Progenitor cell of endocrine pancreas (in vitro differentiated cells): ENCODE measurements at places on chromosomes 6 and 20.

DNA sequence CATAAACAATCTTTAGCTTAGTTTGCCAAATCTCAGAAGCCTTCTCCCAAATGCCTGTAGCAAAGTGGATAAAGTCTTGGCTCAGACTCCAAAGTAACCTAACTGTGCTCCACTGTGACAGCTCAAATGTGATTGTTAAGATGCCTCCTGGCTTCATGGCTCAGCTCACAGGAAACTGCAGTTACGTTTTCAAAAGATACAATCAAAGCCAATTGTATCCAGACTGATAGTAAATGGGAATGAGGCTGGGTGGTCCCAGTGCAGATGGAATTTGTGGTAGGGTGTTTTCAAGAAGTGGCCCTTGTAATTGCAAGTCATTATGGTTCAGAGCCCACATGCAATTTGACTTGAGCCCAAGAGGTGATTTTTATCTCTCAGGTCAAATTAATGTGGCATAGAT is 151.2 kb upstream of the TAB2 start:
- no peak overlapping the region for H3K27ac ChIP-seq
- H3K4me3 ChIP-seq: no peak overlapping the region
- peaks cover 65% of the 10 kb centered on the region for H3K27me3 ChIP-seq
- DNase-seq: no peak
- peaks cover 4% of the 10 kb centered on the region for H3K4me1 ChIP-seq

GRCh38 chr6:8905757-8906156 is 470.4 kb upstream of the SLC35B3 start:
- H3K4me3 ChIP-seq: no peak overlapping the region
- no peaks in the 10 kb centered on the region for H3K36me3 ChIP-seq
- H3K4me1 ChIP-seq: no peaks in the 10 kb centered on the region
- H3K27me3 ChIP-seq: no peaks in the 10 kb centered on the region

- H3K36me3 ChIP-seq: no peaks in the 10 kb centered on the region
- H3K4me1 ChIP-seq: peaks cover 1% of the 10 kb centered on the region
- no peak overlapping the region for H3K27ac ChIP-seq
Measured at GRCh38 chr20:52529826-52530225, 338.2 kb upstream of the ZFP64 start.

DNA sequence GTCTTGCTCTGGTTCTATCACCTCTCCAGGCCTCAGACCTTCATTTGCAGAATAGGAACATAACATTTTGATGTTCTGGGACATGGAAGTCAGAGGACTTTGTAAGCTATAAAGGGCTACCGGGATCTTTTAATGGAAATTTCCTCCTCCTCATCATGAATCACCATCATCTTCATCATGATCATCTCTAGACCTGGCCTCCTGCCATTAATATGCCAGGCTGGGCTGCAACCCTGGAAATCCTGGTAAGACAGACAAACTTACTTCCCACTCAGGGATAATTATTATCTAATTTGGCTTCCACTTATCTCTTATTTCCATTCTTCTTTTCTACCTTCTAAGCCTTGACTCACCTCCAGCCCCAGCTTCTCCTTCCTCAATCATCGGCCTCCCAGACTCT is 41.0 kb upstream of the MRPS18A start:
- no peaks in the 10 kb centered on the region for H3K36me3 ChIP-seq
- no peak overlapping the region for H3K27ac ChIP-seq
- no peak for DNase-seq
- H3K27me3 ChIP-seq: no peaks in the 10 kb centered on the region
- no peak overlapping the region for H3K4me3 ChIP-seq

DNA sequence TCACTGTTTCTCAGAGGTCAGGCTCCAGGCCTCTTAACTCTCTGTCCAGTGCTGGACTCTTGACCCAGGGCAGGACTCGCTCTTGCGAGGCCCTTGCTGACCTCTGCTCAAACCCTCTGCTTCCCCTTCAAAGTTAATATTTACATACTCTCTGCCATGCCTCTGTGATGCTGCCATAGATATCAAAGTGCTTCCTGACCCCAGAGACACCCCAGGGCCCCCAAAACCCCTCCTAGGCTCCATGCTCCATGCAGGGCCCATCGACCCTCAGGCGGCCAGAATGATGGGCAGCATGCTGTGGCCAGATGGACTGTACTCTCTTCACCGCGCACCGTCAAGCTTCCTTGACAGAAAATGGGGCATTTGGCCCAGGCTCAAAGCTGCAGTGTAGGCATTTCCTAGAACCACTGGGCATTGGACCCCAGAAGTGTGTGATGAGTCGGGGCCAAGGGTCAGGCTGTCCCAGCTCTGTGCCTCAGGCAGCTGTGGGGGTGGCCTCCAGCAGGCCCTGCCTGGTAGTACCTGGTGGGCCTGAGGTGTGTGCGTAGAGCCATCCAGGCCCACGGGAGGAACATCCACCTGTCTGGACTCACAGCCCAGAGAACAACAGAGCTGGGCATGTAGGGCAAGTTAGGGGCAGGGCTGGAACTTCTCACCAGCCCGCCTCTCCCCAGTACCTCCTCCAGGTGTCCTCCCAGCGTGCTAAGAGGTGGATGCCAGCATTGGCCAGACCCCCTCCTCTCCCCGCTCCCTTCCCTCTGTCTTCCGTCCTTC is 142.8 kb downstream of the VEGFA start:
- no peak for DNase-seq
- H3K27ac ChIP-seq: no peak overlapping the region
- no peaks in the 10 kb centered on the region for H3K27me3 ChIP-seq

DNA sequence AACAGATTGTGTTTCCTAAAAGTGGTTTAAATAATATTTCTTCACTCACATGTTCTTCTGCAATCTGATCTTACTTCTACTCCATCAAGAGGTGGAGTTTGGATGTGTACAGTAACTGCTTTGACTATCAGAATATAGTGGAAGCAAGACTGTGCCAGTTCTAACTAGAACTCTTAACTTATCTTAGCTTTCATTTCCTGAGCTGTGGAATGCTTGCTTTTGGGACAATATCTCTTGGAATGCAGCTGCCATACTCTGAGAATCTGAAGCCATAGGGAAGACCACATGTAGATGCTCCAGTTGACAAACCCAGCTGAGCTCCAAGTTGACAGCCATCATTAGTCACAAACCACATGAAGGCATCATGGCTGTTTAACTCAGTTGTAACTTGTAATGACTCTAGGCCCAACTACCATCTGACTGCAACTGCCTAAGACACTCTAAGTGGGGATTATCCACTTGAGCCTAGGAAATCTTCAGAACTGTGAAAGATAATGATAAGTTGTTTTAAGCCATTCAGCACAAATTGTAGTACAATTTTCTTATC is 40.8 kb upstream of the MAN1A1 start:
- no peaks in the 10 kb centered on the region for H3K36me3 ChIP-seq
- no peaks in the 10 kb centered on the region for H3K4me1 ChIP-seq
- H3K4me3 ChIP-seq: no peak overlapping the region
- H3K27me3 ChIP-seq: no peaks in the 10 kb centered on the region

DNA sequence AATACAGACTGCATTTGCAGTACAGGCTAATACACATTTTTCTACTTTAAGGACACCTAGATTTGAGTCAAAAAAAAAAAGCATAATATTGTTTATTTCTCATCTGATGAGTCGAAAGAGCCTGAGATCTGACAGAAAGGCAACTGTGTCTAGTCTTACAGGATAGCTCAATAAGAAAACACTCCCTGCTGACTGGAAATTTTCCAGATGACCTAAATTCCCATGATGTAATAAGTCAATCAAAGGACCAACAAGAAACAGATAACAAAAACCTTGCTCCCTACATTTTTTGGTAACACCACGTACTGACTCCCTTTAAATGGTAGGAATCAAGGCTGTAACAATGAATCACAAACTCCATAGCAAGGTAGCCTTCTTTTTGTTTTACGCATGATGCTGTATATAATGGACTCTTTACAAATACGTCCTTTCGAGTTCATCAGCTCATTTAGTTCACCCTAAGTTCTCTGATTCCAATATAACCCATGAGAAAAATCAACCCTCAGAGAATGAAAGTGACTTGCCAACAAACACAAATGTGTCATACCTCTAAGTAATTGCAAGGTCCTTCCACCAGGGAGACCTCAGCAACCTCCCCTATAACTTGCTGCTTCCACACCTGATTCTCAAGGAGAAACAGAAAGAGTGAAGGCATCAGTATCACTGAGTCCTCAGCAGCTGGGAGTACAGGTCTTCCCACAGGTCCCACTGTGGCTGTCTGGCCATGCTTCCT is 12.1 kb downstream of the TBX18 start:
- H3K36me3 ChIP-seq: no peaks in the 10 kb centered on the region
- DNase-seq: no peak
- H3K27me3 ChIP-seq: peaks cover 45% of the 10 kb centered on the region

DNA sequence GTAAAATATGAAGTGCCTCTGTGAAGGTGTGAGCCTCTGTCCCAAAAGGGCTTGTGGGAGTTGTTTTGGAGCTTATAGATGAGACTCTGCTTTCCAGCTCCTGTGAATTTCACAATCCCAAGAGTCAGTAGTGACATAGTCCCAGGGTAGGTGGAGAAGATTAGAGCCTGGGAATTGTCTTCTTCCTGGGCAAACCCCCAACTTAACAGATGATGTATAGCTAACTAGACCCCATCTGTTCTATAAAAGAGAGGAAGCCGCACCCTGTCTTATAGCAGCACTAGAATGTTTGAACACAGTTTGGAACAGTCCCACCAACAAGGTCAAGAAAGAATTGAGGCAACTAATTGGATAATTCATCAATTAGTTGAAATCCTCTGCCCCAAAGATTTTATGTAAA is 294.7 kb downstream of the ZNF217 start:
- no peak for DNase-seq
- no peak overlapping the region for H3K4me3 ChIP-seq
- H3K27ac ChIP-seq: no peak overlapping the region
- no peaks in the 10 kb centered on the region for H3K36me3 ChIP-seq

DNA sequence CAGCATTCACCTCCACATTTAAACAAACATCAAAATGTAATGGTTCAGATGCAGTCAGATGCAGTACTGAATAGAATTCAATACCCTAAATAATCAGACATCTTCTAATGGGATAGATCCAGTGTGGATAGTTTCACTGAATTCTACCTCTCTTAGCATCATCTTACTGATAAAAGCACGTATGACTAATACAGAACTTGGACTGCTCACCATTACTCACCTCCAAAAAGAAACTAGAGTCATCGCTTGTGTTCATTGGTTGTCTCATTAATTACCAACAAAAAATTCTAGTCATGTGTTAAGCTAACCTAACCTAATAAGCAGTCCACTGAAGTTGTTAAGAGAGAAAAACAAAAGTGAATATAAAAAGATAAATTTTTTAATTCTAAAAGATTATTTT is 165.9 kb upstream of the IRAK1BP1 start:
- H3K36me3 ChIP-seq: no peaks in the 10 kb centered on the region
- no peak overlapping the region for H3K4me3 ChIP-seq
- DNase-seq: no peak
- no peaks in the 10 kb centered on the region for H3K27me3 ChIP-seq

- no peak for DNase-seq
- H3K27me3 ChIP-seq: peaks cover 28% of the 10 kb centered on the region
- H3K27ac ChIP-seq: no peak overlapping the region
- H3K36me3 ChIP-seq: peaks cover 3% of the 10 kb centered on the region
- peaks cover 14% of the 10 kb centered on the region for H3K4me1 ChIP-seq
Measured at GRCh38 chr6:1321738-1322137, 9.8 kb downstream of the FOXQ1 start.

DNA sequence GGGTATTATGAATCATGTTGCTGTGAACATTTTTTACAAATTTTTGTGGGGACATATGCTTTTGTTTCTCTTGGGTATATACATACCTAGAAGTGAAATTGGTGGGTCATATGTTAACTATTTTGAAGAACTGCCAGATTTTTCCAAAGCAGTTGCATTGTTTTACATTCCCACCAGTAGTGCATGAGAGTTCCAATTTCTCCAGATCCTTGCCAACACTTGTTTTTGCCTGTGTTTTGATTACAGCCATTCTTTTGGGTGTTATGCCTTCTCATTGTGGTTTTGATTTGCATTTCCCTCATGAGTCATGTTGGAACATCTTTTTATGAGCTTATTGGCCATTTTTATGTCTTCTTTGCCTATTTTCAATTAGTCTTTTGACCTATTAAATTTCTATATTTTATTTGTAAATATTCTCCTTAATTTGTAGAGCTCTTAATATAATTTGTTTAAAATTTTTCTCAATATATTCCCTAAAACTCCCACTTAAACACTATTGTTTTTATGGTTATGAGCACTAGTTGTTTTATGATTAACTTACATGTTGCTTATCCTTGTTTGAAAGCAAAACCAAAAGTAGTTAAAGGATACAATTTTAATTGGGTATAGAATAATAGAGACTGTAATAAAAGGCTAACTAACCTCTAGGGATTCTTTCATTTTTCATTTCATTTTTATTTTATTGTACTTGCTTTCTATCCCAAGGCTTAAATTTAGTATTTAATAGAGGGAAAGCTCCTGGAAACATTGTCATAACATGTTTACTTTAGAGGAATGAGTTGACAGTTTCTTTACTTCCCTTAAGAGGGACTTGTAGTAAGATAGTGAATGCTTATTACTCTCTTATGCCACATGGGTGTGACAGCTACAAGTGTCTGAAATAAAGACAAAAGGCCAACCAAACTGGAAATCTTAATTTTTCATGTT is 5.5 kb downstream of the UBR2 start:
- no peaks in the 10 kb centered on the region for H3K27me3 ChIP-seq
- H3K4me1 ChIP-seq: peaks cover 16% of the 10 kb centered on the region
- H3K36me3 ChIP-seq: peaks cover 12% of the 10 kb centered on the region
- no peak overlapping the region for H3K27ac ChIP-seq
